ENCODE measurements at places on chromosomes 2 and 18.
A peak's percentile ranks its signal among the peaks of the same experiment; 100 is the strongest.

DNA sequence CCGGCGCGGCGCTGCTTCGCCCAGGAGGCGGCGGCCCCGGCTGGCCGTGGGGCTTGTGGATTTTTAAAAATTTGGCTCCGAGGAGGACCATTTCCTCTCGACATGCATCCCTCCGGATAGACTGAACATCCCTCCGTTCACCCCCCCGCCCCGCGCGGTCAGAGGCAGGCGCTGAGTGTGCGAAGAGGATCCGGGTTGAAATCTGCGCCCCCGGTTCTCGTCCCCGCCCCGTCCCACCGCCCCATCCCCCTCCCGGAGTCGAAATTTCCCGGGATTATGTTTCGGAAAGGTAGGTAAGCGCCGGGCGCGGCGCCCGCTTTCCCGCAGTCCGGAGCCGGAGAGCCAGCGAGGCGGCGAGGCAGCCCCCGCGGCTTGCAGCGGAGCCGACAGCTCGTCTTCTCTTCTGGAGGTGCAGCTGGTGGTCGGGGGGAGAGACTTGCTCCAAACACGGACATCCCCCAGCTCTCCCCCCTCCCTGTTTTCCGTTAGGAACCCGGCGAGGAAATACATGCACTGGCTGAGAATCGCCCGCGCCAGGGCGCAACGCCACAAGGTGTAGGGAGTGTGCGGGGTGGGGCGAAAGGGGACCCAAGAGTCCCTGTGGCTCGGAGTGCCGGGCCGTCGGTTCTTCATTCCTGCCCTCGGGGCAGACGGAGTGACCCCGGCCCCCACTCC is at the start of gene PRKCE:
Gene PRKCE (plus strand): TSS at position 261 of the 675 bp plus-strand sequence.
- DNase-seq, result peak; percentile 53

- DNase-seq, result no peak
Measured at GRCh38 chr18:49985236-49985635, 171.9 kb upstream of the ACAA2 start.

DNA sequence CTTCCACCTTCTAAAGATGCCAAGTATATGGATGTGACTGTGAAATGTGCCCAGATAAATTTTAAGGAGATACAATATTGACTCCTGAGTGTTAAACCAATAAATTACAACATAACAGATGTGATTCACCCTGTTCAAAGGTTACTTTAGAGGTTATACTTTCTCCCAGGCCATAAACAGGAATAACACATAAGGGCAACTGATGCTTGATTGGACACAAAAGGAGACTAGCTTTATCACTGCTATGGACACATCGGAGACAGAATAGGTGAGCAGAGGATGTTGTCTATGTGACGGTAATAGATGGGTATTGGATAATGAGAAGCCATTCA is 31.9 kb upstream of the SLC25A52 start:
- no peak for DNase-seq

GRCh38 chr18:2655954-2656236 is 369 bp downstream of the SMCHD1 start:
- no peak for DNase-seq

DNA sequence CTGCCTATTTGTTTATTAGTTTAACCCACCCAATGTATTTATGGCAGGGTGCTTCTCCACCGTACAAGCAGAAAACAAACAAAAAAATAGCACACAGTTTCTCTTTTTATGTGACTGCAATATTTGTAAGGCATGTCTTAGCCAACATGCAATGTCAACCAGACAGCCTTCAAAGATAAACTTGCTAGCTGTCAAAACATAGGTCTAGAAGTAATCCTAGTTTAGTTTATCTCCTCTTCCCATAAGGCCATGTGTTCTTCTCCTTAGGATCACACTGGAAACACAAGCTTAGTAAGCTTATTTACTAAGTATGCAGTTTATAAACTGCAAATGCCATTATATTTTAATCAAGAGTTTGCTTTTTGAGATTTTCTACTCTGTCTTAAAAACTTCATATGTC is 75.6 kb downstream of the LDAH start:
- DNase-seq, result no peak

GRCh38 chr18:35463827-35464226 is 33.9 kb downstream of the INO80C start:
- DNase-seq, result no peak

- no peak for DNase-seq
Measured at GRCh38 chr2:86768189-86768949, 22.3 kb downstream of the CD8A start.

GRCh38 chr2:59939236-59939635 is 614.2 kb downstream of the BCL11A start:
- no peak for DNase-seq

- no peak for DNase-seq
Measured at GRCh38 chr2:236818281-236819045, 248.8 kb downstream of the ACKR3 start.

DNA sequence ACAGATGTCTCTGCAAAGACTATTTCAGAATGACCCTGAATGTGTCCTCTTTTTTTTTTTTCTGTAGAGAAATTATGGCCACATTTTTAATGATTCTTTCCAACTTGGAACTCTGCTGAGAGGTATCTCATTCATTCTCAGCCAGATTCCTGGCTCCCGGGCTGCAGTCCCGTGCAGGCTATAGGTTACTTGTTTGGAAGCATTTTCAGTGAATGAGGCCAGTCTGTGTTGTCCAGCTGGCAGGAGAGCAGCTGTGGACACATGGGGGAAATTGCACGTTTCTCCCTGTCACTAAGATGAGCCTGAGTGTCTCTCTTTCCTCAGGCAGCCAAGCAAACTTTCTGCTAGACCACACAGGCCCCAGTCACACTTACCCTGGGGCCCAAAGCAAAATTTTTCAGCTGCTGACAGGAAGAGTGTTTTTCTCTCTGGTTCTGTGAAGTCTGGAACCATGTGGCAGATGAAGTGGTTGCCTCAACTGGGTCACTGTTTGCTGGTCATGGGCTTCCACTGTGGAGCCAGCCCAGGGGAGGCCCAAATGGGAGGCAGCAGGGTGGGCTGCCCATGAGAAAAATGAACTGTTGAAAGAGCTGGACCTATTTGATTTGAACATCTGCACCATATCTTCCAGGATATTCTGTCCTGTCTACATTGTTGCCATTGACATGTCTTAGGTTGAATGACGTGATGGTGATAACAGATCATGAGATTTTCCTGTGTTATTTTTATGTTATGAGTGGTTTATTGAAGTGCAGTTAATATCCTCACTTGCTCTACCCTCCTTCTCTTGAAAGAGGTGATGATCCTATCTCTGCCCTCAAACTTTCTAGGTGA is 431.2 kb downstream of the LPIN1 start:
- DNase-seq, result no peak

DNA sequence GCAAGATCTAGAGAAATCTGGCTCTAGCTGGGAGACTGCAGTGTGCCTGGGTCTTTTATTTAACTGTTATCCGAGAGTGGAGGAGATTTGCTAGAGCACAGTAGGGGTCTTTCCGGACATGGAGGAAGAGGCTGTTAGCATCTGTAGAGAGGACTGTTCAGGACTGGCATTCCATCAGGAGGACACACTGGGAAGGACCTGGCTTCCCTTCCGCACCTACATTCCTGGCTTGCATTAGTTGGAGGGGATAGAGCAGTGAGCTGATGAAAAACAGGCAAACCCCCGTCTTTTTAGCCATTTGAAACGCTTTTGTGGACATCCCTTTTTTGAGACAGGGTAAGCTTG is 874 bp upstream of the PIEZO2 start:
- no peak for DNase-seq

- DNase-seq, result peak; percentile 57
Measured at GRCh38 chr2:181677912-181678586, 2.3 kb downstream of the NEUROD1 start.

DNA sequence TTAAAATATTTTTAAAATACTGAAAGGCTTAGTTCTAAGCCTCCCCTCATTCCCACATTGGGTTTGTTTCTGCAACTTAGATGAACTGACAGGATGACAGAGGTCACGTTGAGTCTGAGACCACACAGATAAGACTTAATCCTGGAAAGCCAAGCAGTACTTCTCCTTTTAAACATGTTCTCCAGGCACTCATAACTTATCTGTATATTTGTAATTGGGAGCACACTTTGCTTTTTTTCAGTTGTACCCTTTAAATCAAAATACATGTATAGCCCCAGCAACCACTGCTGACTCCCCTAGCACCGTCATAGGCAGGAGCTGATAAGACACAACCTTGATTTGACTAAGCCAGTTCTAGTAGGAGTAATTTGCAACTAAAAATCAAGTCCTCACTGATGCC is 394.8 kb downstream of the PID1 start:
- no peak for DNase-seq
